ENCODE measurements at places on chromosomes 12 and 14.

DNA sequence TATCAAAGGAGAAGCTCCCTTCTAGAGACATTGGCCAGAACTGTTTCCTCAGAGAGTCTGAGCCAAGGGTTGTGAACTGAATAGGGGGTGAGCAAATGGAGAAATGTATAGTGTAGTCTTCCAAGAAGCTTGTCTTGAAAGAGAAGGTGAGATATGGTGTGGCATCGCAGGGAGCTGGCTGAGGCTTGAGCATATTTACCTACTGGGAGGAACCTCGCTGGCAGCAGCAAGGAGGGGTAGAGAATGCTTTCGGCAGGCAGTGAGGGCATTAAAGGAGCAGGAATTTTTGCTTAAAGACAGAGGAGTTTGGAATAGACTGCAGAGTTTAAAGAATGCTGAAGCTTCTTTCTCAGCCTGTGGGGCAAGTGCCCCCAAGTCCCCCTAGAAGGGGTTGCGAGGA is 59.3 kb upstream of the PRMT8 start:
- DNase-seq = no peak

DNA sequence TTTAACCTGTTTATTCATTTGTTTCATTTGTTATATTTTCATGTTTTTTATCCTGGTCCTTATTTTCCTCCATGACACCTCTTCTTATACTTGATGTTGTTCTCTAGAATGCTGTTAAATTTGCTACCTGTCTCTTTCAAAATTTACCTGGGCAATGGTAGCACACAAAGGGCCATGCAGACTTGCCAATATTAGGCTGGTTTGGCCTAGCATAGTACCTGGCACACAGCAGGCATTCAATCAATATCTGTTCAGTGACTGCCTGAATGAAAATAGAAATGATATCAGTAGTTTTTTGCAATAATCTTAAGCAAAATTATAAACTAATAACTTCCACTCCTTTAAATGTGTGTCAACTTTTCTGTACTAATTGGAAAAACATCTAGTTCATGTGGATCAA is 325.1 kb downstream of the APAF1 start:
- no peak for DNase-seq

DNA sequence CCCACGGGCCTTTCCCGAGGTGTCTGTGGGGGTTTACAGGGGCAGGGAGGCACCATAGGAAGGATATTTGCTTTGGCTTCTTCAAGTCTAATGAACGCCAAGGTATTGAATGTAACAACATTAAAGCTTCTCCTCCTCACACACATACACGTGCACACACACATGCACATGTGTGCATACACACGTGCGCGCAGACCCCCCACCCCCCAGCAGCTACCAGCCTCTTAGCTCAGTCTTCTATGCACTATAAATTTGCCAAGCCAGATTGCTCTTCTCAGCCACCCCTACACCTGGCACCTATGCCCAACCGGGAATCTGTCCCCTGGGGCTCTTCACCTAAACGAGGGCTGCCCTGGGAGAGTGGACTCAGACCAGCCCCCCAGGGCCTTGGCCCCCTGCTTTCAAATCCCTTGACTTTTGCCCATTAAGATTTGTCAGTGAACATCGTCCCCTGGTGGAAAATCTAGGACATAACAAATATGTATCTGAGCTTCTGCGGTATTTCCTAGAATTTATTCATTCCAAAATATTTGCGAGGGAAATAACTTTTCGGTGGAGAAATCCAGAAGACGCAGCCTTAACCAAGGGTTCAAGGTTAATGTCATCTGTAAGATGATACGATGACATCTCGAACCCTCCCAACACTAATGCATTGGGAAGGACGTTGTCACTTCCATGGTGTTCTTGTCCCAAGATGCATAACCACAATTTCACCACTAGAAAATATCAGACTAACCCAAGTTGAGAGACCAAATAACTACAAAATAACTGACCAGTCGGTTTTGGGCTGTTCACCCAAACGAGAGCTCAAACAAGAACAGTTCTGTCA is 330.4 kb downstream of the MED13L start:
- DNase-seq = no peak

DNA sequence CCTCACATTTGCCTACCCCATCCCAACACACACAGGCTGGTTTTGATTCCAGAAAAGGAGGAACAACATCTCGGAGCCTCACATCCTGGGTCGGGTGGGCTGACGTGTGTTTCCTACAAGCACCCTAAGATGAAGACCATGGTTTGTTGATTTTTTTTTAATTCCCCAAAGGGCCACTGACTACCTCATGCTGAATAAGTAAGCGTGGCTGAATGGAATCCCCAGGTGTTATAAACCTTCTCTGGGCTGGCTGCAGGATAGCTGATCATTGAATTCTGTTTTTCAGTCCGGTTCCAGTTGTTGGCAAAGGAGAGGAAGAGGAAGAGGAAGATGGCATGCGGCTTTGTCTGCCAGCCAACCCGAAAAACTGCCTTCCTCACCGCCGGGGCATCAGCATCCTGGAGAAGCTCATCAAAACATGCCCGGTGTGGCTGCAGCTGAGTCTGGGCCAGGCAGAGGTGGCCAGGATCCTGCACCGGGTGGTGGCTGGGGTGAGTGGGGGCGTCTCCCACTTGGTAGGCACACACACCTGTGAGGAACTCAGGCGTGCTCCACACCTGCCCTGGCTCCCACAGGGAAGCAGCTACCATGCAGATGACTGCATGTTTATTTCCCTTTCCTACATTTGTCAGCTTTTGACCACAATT is 42.0 kb downstream of the RIN3 start:
- DNase-seq = no peak

DNA sequence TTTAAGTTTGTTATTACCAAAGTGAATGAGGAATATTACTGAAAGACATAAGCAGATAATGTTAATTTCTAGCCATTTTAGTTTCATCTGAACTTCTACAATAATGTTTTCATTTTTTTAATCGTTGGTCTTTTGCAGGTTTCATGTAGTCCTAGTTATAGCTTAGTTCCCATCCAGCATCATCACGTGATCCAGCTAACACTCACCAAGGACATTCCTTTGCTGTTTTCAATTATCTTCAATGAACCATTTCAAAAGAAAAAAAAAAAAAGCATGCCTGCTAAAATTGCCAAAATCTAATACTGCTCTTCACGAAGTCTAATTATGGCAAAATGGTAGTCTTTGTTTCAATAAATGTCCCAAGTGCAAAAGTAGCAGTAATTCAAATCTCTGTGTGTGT is 187.7 kb upstream of the ATXN7L3B start:
- no peak for DNase-seq

GRCh38 chr12:93137656-93138612 is 208.8 kb upstream of the EEA1 start:
- no peak for DNase-seq

DNA sequence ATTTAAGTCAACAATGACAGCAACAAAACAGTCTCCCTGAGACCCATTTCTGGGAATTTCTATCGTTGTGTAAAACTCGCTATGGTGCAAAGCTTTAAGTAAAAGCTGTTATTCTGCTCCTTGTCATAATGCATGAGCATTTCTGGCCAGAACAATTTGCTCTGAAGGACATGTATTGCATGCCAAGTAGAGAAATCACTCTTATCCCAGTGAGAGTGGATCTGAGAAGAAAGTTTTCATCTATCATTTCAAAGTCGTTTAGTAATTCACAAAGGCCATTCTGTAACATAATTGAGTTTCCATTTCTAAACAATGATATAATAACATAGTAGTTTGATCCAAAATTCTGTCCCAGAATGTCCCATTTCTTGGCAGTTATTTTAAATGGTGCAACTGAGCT is 86.6 kb downstream of the TBC1D30 start:
- DNase-seq = no peak

DNA sequence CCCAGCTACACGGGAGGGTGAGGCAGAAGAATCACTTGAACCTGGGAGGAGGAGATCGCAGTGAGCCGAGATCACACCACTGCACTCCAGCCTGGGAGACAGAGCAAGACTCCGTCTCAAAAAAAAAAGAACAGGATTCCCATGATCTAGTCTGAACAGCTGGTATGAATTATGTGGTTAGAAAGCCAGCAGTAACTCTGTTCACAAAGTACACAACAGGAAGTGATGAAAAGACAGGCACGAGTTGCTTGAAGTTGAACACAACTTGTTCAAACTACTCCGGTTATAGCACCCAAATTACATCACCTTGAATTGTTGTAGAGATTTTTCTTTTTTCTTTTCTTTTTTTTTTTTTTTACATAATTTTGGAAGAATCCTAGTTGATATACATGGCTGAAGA is 238.8 kb upstream of the RGS6 start:
- no peak for DNase-seq

DNA sequence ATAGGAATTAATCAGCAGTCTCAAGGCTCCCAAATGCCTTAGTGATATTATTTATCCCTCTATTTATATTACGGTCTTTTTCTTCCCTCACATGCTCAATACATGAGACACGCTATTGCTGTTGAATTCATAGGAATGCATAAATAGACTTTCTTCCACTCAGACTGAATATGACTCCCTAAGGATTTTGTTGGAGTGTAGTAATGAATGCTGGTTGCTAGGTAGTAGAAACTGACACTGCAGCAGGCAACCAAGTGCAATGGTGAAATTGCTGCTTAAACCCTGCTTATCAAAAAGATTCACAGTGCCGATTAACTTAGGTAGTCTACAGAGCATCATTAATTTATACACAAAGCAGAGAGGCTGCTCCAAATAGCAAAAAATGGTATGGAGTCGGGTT is 168.2 kb downstream of the KCNC2 start:
- no peak for DNase-seq

DNA sequence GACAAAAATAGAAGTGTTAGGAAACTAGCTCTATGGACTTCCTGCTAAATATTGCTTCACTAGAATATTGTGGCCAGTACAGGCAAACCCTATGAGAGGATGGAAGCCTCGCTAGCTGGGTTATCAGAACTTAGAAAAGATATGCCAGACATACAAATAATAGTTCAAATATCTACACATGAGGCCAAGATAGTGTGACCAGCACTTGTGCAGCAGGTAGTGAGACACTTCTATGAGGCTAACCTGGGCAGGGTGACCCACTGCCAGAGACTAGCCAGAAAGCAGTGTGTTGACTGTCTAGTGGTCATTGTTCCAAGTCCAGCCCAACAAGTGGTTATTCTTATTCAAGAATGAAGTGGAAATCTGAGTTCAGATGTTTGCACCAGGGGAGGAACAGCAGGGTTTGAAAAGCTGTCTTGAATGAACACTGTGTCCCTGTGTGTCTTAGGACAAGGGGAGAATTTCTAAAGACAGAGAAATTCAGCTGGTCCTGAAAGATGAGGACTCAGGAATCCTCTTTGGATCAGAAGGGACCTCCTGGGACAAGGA is 16.3 kb downstream of the TSPAN8 start:
- no peak for DNase-seq

DNA sequence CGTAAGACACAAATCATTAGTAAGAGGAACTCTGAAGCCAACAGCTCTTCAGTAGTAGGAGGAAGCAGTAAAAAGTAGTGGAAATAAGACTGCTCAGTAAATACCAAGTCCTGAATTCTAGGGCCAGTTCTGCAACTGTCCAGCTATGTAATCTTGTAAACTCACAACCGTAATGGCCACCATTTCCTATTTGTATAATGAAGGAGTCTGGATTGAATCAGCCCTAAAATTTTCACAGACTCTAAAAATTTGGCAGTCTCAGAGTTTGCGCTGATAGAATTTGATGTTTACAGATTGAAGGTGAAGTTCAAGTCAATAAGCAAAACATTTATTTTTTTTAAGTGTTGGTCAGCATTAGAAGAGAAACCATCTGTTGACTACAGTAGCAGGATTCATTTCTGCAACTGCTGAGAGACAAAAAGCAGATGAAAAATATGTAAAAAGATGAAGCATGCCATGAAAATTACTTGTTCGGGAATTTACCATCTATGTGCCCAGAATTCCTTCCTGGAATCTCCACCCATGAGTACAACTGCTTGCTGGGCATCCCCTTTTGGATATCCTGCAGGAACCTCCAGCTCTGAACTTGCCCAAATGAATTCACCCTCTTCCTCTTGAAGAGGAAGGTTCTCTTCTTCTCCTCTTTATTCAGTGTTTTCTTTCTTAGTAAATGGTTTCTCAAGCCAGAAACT is 47.5 kb downstream of the GALNT4 start:
- no peak for DNase-seq

DNA sequence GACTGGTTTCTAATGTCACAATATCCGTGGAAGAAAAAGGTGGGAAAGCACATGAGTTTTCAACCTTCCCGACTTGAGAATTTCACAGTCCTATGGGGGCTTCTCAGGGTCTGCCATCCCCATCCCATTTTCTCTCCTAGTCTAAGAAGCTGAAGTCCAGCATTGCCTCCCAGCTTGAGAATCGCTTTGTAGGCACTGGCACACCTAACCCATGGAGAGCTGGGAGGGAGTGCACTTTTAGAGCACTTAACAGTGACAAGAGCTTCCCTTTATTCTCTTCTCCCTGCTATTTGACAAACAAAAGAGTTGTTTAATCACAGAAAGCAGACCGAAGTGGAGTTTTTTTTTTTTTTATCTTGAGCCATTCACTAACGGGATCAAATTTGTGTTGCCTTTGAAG is 22.8 kb upstream of the SRRM4 start:
- DNase-seq = no peak

GRCh38 chr12:116207274-116207673 is 70.2 kb downstream of the MED13L start:
- DNase-seq = no peak

DNA sequence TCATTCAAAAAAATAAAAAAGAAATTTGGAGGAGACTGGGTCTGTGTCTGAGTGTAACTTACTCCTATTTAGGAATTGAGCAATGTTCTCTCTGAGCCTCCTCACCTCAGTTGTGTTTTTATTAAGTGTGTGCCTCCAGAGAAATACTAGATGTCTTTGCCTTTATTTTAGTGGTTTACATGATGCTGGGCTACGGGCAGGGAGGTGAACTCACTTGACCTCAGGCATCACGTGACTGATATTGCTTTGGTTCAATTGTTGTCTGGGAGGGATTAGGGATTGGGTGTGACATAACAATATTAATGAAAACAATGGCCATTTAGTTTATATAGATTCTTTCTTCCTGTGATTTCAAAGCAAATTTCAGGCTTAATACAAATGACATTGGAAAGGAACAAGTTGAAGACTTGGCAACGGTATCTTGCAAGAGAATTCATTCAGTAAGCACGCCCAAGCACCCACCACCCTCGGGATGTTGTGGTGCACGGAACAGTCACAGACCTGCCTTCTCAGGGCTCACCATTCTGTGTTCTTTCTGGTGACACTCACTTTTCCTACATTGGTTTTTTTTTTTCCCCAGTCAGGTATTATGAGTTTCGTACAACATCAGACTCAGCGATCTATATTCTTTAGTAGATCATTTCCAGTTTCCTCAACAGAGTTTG is 77.5 kb downstream of the BMP4 start:
- no peak for DNase-seq

DNA sequence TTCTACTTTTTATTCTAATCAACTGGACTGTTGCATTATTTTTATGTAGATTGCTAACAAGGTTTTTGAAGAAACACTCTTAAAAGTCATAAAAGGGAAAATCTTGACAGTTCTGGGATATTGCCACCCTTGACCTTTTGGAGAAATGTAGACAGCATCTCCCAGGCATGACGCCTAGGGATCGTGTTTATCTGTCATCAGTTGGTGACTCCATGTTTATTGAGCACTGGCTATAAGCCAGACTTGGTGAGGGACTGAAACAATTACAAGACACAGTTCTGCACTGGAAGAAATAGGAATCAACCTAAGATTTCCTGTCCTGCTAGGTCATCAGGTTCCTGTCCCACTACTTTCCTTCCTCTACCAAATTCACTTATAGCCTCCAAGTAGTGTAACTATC is 34.5 kb downstream of the HMGA2 start:
- no peak for DNase-seq

GRCh38 chr14:80906946-80907345 is 34.6 kb downstream of the CEP128 start:
- DNase-seq = no peak

- no peak for DNase-seq
These were observed 27.4 kb downstream of the BCL2L14 start for GRCh38 chr12:12097891-12098690.

- DNase-seq = peak; percentile 78
These were observed 113.7 kb downstream of the NCOR2 start for GRCh38 chr12:124453419-124454351.

Data from stimulated activated CD8-positive, alpha-beta memory T cell treated with anti-CD3 and anti-CD28 coated beads, Interleukin-15, amount 100 ng/mL, for 4 hours (primary cell).